Activated CD8-positive, alpha-beta memory T cell treated with anti-CD3 and anti-CD28 coated beads, Interleukin-2, amount 10 ng/mL, durations not matched to agents 7 days and 5 days (primary cell): ENCODE measurements at places on chromosomes 3 and 15. TPM values are rescaled to one million over a fixed set of nuclear protein-coding genes. Genes with fewer than 3 reads are reported as not detected.

GRCh38 chr15:71139241-71139640 lies 24.0 kb downstream of the THSD4 start:
- DNase-seq: no peak

DNA sequence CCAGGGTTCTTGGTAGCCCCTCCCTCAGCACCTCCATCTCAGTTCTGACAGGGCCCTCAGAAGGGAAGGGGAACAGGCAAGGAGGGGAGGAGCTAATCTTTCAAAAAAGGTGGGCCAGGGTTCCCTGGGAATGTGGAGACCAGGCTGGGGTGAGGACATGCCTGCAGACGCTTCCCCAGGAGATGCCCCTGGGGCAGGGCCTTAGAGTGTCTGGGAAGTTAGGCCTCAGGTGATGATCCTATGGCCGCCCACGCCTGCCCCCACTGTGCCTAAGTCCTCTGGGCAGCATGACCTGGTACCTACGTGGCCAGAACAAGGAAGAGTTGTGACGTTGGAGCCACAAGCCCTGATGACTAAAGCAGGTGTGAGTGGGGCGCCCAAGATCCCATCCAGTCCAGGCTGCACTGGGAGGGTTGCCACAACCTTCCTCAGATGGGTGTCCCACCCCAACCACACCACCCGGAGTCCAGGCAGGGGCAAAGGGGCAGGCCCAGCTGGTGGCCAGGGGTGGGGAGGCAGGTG lies 3.9 kb upstream of the SEMA3B start:
- DNase-seq: no peak

- DNase-seq: no peak
These were observed 321.2 kb downstream of the WDR72 start for GRCh38 chr15:53437985-53438841.

GRCh38 chr3:123353850-123354233 lies 95.0 kb downstream of the ADCY5 start:
- DNase-seq: no peak

DNA sequence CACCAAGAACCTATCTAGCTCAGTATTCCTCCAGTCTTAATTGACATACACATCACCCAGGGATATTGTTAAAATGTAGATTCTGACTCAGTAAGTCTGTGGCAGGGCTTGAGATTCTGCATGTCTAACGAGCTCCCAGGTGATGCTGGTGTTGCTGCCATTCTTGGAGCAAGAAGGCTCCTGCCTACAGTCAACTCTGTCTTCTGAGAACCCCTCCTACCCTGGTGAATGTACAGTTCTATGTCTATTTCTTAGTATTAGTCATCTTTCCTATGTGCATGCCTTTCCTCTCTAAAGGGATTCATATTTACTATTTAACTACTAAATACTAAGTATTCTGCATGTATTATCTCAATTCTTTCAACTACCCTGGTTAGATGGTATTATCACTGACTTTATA lies 268.7 kb downstream of the EDEM1 start:
- DNase-seq: no peak

INAFM2 gene
- 4.9 TPM for total RNA-seq

CHCHD4 gene
- 19.7 TPM for total RNA-seq
